ENCODE measurements at places on chromosomes 16 and 17.
A peak's percentile ranks its signal among the peaks of the same experiment; 100 is the strongest.

- no peak for DNase-seq
Measured at GRCh38 chr17:58680038-58680369, 11.8 kb downstream of the TEX14 start.

DNA sequence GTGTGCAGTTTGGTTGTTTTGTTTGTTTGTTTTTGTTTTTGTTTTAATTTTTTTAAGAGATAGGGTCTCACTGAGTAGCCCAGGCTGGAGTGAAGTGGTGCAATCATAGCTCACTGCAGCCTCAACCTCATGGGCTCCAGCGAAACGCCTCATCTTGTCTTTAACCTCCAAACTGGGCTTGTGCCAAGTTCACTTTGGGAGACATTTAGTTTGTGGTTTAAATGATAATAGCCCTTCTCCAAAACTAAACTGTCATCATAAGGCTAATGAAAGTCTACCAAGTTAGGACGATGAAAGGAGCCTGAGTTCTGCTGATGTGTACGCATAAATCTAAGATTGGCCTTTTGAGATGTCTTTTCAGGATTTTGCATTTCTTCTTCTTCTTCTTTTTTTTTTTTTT lies 6.5 kb upstream of the CARD14 start:
- DNase-seq: no peak

DNA sequence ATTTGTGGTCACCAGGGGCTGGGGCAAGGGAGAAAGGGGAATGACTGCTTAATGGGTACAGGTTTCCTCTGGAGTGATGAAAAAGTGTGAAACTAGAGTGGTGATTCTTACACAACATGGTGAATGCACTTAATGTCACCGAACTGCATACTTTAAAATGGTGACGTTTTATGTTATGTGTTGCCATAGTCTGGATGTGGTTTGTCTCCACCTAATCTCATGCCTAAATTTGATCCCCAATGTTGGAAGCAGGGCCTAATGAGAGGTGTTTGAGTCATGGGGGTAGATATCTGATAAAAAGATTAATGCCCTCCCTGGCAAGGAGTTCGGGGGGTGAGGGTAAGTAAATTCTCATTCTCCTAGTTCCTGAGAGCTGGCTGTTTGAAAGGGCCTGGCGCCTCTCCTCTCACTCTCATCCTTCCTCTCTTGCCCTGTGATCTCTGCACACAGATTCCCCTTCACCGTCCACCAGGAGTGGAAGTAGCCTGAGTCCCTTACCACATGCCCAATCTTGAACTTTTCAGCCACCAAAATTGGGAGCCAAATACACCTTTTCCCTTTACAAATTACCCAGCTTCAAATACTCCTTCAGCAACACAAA lies 15.3 kb downstream of the XPO6 start:
- no peak for DNase-seq

- DNase-seq: no peak
Measured at GRCh38 chr16:35185366-35186044, 1726.1 kb downstream of the TP53TG3F start.

GRCh38 chr16:14331020-14331419 lies 259.9 kb downstream of the MRTFB start:
- no peak for DNase-seq

DNA sequence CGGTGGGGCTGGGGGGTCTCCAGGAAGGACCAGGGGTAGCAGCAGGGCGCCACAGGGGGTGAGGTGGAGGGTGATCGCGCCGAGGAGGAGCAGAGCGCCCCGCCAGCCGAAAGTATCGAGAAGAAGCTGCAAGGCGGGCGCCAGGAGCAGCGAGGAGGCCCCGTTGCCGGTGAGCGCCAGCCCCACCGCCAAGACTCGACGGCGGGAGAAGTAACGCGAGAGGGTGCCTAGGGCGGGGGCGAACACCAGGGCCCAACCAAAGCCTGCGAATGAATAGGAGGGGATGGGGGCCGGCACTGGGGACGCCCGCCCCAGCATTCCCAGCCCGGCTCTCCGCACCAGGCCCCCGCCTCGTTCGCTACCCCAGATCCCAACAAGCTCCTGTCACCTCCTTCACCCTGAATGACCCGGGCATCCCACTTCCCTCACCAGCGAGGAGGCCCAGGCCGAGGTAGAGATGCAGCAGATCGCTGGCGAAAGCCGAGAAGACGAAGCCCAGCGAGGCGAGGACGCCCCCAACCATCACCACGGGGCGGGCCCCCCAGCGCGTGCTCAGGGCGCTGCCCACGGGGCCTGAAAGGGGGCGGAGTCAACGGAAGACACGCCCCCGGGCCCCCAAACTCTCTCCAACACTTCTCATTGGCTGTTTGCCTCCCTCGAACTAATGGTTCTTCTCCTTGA lies 1.3 kb downstream of the SLC16A11 start:
- peak; percentile 69 for DNase-seq

Data from activated CD4-positive, alpha-beta T cell treated with anti-CD3 and anti-CD28 coated beads for 48 hours (primary cell).